ENCODE measurements at places on chromosomes 11 and 22. TPM values are rescaled to one million over a fixed set of nuclear protein-coding genes. Genes with fewer than 3 reads are reported as not detected.

Gene TRPT1
- total RNA-seq = 18.3 TPM

Gene VWCE
- 1.2 TPM for total RNA-seq

Gene PHRF1
- total RNA-seq = 39.3 TPM

Gene P2RX6
- total RNA-seq = 1.1 TPM

Gene MMP1
- 3.1 TPM for total RNA-seq

Gene MED17
- 27.8 TPM for total RNA-seq

Gene TPBGL
- total RNA-seq = 0.11 TPM

Gene P2RX3
- not detected for total RNA-seq

Gene SERHL2
- total RNA-seq = 3.3 TPM

Gene DBX1
- total RNA-seq = not detected

Gene POU2AF1
- 5.8 TPM for total RNA-seq

Gene PIWIL4
- 1.8 TPM for total RNA-seq

Gene MGAT3
- total RNA-seq = 5.8 TPM

Gene ANKK1
- total RNA-seq = 1.1 TPM

Gene TRIM6
- total RNA-seq = 2.5 TPM

Gene TMEM132A
- 18.6 TPM for total RNA-seq

Gene P4HA3
- 0.40 TPM for total RNA-seq

Gene NDUFC2
- total RNA-seq = 190 TPM
